ENCODE measurements at places on chromosomes 4 and X.

GRCh38 chrX:102976286-102976685 is 39.2 kb downstream of the RAB40AL start:
- peak; percentile 76 for DNase-seq

- DNase-seq = peak; percentile 35
These were observed 21.2 kb upstream of the PDE6B start for GRCh38 chr4:604131-604530.

DNA sequence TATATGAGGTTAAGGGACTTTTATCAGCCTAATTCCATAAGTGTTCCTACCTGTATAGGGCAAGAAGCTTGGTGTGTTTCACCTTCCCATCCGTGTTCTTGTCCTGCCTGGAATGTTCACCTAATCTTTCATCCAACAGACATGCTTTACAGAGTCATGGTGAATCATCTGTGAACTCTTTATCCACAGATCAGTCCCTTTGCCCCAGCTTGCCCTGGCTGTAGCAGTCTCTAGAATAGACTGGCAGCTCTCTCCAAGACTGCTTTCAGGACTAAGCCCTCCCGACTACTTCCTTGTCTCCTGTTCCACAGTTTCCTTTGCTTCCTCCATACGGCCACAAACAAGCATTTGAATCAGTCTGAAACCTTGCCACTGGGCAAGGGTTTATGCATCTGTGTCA is 177.9 kb upstream of the IL15 start:
- peak; percentile 54 for DNase-seq

GRCh38 chr4:176380352-176381157 is 60.8 kb downstream of the SPCS3 start:
- peak; percentile 71 for DNase-seq

DNA sequence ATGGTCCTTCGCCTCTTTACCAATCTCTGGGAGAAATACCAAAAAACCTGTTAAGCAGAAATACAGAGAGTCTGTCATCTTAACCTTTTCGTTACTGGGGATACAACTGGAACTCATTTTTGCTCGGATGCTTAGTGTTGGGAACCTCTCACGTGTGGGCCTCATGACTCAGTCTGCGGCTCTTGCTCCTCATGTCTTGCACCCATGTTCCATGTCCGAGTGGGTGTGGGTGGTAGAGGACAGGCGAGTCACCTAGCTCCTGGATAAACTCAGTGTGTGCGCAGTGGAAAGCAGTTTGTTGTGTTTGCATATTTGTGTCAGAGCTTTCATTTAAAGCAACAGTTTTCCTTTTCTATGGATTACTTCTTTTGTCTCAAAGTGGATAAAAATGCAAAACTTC is 70.6 kb downstream of the TNIP2 start:
- DNase-seq = no peak

GRCh38 chrX:85828771-85829170 is 218.6 kb downstream of the CHM start:
- no peak for DNase-seq

- no peak for DNase-seq
These were observed 59.0 kb downstream of the ZNF827 start for GRCh38 chr4:145879598-145879997.

DNA sequence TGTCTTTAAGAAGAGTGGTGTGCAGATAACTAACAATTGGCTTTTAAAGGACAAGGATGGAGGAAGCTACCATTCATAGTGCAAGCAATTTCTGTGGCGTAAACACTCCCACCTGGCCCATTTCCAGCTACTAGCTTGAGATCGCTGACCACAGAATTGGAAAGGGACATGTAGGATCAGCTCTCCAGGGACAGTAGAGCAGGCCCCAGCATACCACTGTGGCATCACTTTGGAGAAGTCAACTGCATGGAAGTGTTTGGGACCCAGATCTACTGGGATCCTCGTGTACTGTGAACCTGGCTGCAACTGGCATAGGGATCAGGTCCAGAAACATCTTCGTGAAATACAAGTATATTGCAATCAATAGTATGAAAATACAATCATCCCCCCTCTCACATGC is 515.0 kb downstream of the INPP4B start:
- no peak for DNase-seq

DNA sequence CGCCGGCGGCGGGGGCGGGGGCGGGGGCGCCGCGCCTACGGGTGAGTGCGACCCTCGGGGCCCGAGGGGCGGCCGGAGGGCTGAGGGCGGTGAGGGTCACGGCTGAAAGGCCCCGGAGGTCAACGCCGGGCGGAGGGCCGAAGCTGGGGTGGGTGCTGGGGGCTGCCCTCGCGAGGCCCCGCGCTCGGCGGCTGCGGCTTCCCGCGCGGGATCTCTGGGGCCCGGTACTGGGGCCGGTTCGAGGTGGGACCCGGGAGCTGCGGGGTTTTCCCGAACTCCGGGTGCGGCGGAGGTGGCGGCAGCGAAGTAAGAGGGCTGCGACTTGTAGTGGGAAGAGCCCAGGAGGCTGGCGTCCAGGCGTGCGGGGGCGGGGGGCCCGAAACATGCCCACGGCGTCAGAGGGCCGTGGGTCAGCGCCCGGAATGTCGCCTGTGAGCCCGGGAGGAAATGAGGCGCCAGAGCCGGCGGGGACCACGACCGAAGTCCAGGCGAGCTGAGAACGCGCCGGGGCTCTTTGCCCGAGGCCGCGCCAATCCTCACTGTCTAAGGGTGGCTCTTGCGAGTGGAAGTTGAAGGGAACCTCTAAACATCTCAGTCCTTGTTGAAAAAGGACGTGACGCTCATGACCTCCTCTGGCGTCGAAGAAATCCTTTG is 407 bp downstream of the IL13RA1 start:
- peak; percentile 7 for DNase-seq

DNA sequence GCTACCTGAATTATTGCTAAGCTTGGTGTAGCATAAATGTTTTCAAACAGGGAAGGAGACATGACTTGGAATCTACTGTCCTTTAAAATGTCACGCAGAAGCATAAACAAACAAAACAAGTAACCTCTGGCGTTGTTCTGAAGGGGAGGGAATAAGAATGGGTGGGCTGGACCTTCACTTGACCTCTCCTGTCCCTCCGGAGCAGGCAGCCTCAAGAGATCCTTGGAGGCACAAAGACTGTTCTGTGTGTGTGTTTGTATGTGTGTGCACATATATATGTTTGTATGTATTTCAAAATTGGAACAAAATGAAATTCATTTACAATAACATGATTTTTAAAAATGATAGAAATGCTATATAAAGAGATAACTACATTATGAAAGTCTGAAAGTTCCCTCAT is 91.3 kb upstream of the DCLK2 start:
- no peak for DNase-seq

- no peak for DNase-seq
These were observed 38.2 kb upstream of the ABCG2 start for GRCh38 chr4:88196523-88197185.

DNA sequence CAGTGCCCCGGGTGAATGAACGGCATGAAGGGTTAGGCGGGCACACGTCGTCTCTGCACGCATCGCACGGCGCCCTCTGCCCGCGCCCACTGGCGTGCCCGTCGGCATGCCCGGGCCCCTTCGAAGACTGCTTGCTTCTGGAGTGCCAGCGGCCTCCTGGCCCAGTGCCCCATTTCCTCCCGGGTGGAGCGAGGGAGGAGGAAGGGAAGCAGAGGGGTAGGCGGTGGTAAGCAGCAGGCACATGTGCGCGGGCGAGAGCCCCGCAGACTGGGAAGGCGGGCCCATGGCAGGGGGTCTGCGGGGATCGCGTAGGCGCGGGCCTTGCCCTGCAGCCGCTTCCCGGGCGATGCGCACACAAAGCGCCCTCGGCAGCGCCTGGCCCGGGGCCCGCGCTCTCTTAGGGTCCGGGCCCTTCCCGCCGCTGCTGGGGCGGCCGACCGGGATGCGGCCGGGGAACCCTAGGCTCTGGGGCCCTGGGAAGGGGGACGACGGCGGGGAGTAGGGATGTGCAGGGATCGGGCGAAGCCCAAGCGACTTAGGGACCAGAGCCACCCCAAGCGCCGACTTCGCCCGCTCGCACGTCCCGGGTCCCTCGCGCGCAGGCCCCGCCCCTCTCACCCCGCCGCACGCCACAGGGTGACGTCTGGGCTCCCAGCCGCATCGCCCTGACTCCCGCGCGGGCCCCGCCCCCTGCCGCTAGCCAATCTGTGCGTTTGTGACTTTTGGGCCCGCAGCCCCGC is 866 bp upstream of the EMD start:
- no peak for DNase-seq

DNA sequence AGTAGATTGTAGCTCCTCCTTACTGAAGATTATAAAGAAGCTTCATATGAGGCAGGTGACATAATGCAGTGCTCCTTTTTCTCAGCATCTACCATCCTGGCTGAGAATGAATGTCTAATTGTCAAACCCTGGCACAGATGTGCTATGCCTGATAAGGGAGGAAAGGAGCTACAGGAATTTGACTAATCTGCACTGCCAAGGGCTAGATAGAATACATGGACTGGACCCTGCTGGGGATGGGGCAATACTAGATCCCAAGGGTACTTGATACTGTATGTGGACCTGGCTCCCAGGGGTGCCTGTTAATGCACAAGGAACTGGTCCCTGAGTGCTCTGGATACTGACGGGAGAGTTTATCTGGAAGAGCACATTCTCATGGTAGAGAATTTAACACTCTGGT is 362.2 kb upstream of the EMCN start:
- peak; percentile 88 for DNase-seq

GRCh38 chr4:102640669-102641068 is 120.1 kb downstream of the MANBA start:
- DNase-seq = no peak

DNA sequence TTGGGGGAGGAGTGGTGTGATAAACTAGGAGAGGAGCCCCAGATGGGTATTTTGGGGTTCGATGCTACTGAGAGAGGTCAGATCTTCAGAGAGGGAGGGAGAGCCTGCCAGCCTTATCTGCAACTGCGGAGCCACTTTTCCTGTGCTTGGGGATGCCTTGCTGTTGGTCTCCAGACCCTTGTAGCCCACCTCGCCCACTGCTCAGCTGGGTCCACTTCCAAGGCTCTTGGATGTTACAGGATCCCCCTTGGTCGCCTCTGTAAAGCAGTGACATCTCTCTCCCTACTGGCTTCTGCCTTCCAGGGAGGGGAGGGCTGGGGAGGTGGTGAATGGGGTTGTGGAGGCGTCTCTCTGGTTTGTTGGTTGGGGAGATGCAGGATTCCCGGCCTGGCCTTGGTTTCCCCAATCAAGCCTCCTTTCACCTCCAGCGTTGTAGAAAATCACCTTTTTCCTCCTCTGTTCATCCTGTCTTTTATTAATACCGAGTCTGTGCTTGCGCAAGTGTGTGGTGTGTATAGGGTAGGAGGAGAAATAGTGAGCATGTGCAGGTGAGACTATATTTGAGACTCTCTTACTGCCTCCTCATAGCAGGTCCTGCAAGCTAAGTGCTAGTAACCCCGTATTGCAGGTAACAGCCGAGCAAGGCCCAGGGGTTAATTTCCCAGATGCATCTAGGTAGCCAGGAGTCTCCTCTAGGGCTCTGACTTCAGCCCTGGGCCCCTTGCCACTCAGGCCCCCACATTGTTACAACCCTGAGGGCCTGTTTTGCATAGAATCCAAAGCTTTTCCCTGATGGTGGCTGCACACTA is 337.4 kb downstream of the ARHGAP10 start:
- no peak for DNase-seq

DNA sequence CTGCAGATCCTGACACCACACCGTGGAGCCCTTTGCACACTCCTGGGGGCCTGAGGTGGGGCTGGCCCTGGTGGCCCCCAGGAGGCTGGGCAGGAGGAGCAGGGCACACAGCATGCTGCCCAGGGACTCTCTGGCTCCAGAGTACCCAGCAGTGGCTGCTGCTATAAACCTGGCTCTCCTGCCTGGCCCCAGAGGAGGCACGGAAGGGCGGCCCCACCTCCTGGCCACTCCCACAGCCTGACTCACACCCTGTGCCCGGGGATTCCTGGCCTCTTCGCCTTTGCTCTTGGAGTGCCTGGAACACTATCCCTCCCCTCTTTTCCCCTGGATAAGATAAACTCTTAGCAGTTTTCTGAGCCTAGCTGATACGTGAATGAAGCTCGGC is at the start of gene PSAPL1:
TSS of gene PSAPL1 (minus strand) at position 165 of the 385 bp plus-strand sequence. CDS start at position 114, 51 bp downstream.
- no peak for DNase-seq

- DNase-seq = peak; percentile 14
These were observed 54.9 kb upstream of the TAB3 start for GRCh38 chrX:30943984-30944383.

GRCh38 chr4:77899607-77900006 is 37.0 kb downstream of the MRPL1 start:
- DNase-seq = peak; percentile 56

DNA sequence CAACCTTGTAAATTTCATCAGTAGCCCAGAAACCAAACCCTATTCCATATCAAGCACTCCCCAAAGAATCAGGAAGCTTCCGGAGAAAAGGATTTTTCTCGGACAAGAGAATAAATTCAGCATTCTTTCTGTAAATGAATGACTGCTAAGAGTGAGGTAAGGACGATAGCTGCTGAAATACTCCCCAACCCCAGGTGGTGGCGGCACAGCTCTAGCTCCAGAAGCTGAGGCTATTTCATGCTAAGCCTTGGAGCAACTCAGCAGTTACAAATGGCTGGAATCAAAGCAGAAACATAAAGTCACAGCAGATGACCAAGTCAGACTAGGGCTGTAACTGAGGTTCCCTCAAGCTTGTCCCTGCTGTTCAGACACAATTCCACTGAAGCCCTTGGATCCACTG is 13.9 kb upstream of the PCDH19 start:
- DNase-seq = peak; percentile 18

DNA sequence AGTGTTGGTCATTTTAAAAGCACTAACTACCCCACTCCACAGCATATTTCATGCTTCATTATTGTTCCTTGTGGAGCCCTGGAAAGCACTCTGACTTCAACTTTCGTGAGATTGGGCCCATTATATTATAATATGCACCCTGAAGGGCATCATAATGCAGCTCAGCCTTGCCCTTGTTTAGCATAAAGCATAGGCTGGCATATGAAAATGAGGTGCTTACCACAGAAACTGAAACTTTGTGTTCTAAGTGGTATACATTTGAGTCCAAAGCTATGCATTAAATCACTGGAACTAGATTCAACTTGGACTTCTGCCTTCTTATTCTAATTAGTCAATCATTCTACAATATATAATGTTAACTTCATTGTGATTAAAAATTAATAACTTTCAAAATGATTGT is 1027.9 kb downstream of the STIM2 start:
- no peak for DNase-seq
